ENCODE measurements at places on chromosomes 4 and X. TPM values are rescaled to one million over a fixed set of nuclear protein-coding genes. Genes with fewer than 3 reads are reported as not detected.

Gene RHOXF1
- total RNA-seq = not detected

Gene PRMT9
- 5.5 TPM for total RNA-seq

Gene PTTG2
- total RNA-seq = 0.55 TPM

GRCh38 chr4:152713951-152714705, 34.3 kb upstream of the TMEM154 start:
- DNase-seq = no peak

- no peak for DNase-seq
Measured at GRCh38 chrX:46957297-46957696, 45.1 kb downstream of the JADE3 start.

Gene EDA
- 0.53 TPM for total RNA-seq

- no peak for DNase-seq
Measured at GRCh38 chrX:20547611-20548051, 280.9 kb upstream of the RPS6KA3 start.

DNA sequence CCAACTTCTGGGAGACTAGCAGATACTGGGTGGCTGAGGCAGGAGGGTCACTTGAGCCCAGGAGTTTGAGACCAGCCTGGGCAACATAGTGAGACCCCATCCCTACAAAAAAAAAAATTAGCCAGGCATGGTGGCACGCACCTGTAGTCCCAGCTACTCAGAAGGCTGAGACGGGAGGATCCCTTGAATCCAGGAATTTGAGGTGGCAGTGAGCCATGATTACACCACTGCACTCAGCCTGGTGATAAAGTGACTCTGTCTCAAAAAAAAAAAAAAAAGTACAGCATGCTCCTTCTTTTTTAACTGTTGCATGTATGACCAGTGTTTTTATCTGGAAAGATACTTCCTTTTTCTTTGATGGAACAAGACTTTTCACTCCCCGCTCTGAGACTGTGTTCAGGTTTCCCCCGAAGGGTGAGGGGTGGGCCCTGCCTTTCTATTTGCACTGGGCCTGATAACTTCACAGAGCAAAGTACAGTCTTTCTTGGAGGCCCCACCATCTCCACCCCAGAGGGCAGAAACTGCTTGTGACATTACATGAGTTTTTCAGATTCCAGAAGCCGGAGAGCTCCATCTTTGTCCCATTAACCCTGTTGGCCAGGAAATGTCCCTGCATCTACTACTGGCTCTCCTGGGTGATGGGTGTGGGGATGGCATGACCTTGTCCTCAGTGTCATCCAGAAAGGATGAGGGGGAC, 35.2 kb downstream of the NYX start:
- DNase-seq = no peak

- DNase-seq = no peak
Measured at GRCh38 chr4:41215969-41216293, 1.6 kb upstream of the APBB2 start.

Gene USP17L5
- not detected for total RNA-seq

DNA sequence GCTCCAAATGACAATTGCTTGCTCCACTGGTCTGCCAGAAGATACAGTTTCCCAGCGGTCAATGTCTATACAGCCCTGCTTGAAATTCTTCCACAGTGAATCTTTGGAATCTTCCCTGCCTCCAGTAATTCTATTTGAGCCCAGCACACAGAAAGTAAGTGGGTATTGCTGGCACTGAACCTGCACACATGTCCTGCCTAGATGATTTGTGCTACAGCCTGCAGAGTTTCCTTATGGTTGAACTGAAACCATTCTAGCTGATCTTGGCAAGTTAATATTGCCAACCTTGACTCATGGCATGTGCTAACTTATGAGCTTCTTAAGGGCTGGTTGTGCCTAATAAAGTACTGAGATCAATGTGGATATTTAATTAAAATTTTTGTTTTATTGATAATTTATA, 553.8 kb upstream of the GNPDA2 start:
- no peak for DNase-seq

Gene SLC25A6
- total RNA-seq = 341 TPM

DNA sequence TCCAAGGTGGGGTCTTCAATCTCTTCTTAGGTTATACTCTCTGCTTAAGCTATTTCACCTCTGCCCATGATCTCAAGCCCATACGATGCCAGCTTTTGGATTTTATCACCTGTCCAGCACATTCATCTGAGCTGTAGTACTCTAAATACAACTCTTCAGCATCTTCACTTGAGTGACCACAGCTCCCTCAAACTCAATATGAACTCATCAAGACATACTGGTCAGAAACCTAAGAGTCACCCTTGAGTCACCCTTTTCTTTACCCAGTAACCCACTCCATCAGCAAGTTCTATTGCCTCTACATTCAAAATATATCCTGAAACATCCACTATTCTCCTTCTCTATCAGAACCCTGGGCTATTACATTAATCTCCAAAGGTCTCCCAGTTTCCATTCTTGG, 69.4 kb downstream of the DCHS2 start:
- no peak for DNase-seq

Gene GAGE1
- total RNA-seq = not detected

DNA sequence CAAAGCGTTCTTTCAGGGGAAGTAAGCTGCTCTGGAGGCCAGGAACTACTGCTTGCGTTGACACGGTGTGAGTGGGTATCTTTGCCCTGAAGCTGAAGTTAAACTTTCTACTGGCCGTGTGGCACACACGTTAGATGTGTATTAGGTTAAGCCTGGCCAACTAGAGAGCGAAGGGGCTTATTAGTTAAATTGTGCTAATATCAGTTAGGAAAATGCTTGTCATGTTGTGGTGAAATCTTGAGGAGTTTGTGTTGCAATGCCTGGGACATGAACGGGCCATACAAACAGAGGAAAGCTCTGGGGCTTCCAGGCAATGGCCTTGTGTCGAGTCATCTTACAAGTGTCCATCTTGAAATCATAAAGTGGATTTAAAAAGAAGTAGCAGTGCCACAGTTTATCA, 62.6 kb downstream of the NSUN7 start:
- no peak for DNase-seq

DNA sequence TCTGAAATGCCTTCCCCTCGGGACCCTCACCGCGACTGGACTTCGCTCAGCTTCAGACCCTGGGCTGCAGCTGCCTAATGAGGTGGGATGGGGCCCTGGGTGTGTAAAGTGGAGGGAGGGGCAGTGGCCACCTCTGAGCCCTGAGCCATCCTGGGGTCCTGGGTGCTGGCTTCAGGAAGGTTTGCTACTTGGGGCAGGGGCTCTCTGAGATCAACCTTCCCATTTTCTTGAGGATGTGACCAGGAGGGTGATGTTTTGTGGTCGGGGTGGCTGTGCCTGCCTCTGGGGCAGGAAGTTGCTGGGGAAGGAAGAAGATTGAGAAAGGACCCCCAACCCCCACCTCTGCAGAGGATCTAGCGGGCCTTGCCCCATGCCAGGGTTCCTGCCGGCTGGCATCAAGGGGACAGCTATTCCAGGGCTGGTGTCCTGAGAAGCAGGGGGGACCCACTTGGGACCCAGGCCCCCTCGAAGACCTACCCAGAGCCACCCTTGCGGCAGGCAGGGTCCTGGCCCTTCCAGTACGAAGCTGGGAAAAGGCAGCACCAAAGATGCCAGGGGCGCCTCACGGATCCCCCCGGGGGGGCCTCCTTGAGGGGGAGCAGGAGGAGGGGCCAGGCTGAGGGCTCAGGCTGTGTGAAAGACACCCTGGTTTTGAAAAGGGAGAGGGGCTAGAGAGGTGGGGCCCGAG, 6.5 kb downstream of the SH3BP2 start:
- DNase-seq = no peak

GRCh38 chrX:1491851-1492349, 39.2 kb upstream of the ASMTL start:
- DNase-seq = peak; percentile 65

- DNase-seq = no peak
Measured at GRCh38 chr4:61379406-61379805, 179.3 kb downstream of the ADGRL3 start.

DNA sequence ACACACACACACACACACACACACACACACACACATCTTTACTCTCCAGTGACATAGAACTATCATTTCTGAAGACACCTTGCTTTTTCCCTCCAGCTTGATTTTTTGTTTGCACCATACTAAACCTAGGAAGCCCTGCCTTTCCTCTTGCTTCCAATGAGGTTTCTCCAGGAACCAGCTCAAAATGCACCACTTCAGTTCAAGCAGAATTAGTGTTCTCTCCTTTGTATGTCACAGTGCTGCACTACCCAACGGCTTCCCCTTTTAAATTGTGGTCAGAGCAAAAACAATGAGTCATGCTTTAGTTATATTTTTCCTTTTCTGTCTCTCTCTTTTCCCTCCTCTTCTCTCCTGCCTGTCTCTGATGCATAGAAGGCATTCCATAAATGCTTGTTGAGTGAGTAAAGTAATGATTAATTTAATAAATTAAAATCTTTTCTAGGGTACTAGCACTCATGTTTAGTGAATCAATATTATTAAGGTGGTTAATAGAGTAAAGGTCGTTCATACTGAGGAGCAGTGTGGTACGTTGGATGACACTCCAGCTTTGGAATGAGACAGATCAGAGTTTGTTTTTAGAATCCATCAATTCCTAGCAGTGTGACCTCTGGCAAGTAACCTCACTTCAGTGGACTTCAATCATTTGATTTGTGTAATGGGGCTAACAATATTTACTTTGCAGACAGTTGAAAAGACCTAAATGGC, 5.9 kb downstream of the RTL3 start:
- DNase-seq = no peak

Gene ZNF732
- total RNA-seq = not detected

- no peak for DNase-seq
Measured at GRCh38 chrX:111329370-111329769, 59.1 kb upstream of the CAPN6 start.

DNA sequence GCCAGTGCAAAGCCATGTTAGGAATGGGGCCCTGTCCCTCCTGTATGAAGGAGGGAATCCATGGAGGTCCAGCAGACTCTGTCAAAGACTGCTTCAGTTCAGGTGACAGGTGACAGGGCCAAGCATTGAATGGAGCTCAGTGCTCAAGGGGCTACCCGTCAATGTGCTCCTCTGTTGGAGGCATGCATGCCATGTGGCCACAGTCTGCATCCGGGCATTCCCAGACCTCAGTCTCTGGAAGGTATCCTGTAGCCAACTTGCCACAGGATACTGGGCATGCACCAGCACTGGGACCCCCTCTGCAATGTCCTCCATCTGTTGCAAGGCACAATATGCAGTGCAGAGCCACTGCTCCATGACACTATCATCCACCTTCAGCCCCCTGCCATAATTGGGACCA, 136.1 kb upstream of the GATB start:
- DNase-seq = no peak

DNA sequence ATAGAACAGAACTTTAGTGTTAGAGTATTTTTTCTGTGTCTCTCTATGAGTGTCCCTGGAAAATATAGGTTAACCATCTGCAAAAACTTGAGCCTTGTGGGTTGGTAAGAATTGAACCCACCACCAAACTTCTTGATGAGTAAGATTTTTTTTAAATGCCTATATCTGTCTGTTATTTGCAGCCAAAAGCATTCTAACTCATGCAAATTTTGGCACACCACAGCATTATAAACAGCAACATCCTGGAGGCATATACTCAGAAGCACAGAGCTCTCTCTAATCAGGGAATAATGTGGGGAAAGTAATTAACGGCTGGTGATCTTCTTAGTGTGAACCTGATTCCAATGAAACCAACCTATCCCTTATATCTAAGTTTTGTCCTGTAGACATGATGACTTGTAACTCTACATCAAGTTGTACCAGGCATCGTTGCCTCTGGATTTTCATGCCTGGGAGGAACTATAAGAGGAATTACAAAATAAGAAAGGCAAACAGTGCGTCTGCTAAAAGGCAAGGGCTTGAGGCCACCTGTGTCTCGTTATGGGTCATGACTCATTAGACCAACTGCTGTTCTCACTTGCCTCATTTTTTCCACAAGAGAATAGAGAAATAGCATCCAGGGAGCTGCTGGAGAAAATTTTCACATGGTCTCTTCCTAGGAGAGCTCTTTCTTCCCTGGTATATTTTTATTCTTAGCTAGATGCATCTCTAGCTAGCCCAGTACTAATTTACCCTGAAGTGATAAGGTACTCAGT, 202.4 kb downstream of the CHIC2 start:
- DNase-seq = no peak

Gene REELD1
- 0.46 TPM for total RNA-seq

Gene SH3BGRL
- total RNA-seq = 30.7 TPM

Gene FAAH2
- 2.0 TPM for total RNA-seq

Measured in CD8-positive, alpha-beta memory T cell (primary cell).